T-helper 17 cell (primary cell): ENCODE measurements at places on chromosomes 7 and 10.

DNA sequence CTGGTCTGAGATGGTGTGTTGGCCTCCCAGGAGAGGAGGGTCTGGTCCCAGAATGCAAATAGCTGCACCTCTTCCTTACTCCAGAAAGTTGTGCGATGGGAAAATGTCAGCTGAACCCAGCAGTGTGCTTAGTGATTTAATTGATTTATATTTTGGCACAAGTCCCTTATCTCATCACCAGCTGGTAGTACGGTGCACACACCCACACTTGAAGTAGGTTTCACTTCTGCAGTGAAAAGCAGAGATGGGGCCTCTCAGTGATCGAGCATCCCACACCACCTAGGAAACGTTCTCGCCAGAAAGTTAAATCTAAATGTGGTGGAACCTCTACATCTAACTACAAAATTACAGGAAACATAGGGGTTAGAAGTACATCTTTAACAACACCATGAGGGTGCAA is 80.4 kb downstream of the UBE3C start:
- no peak for DNase-seq

- DNase-seq, result no peak
Measured at GRCh38 chr10:133162178-133162909, 2.3 kb downstream of the KNDC1 start.

GRCh38 chr10:67978749-67979148 is 94.3 kb downstream of the SIRT1 start:
- DNase-seq, result no peak

GRCh38 chr10:31584098-31584631 is 265.1 kb downstream of the ZEB1 start:
- no peak for DNase-seq

DNA sequence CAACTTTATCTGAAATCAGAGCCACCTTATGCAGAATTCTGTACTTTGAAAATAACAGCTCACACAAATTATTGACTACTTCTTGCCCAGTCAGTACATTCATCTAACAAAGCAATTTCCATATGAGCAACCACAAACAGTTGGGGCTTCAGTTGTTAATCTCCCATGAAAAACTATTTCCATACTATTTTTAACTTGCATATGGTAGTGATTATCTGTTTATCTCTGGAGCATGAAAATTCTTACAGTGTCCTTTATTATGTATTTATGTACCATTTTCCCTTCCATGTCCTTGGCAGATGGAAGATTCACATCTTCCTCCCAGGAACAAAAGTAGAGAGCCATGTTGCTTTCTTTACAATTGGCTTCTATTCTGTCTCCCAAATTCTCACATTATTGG is 285.7 kb downstream of the CRPPA start:
- no peak for DNase-seq

DNA sequence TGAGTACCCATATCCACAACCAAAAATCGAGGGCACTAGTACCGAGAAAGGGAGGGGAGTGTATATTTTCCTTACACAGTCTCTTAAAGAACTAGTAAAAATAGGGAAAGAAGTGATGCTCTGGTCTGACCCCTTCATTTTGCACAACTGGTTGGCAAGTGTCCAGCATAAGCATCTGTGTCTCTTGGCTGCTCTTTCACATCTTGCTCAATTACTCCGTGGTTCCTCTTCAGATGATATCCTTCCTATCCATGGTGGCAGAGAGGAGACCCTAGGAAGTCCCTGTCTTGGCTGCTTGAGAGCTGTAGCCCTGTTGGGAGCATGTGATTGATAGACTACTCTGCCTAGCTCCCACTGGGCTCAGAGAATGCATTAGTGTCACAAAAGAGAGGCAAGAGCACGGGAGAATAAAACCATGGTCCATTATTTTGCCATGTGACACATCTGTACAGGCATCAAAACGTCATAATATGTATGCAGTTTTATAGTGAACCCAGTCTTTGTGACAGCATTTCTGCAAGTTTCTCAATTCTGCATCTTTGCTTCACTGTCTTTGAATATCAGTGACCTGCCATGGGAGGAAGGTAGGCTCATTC is 111.8 kb upstream of the ANKRD1 start:
- no peak for DNase-seq

GRCh38 chr7:38187794-38188440 is 9.9 kb downstream of the STARD3NL start:
- DNase-seq, result no peak

GRCh38 chr7:104264285-104264684 is 56.5 kb upstream of the ORC5 start:
- no peak for DNase-seq

DNA sequence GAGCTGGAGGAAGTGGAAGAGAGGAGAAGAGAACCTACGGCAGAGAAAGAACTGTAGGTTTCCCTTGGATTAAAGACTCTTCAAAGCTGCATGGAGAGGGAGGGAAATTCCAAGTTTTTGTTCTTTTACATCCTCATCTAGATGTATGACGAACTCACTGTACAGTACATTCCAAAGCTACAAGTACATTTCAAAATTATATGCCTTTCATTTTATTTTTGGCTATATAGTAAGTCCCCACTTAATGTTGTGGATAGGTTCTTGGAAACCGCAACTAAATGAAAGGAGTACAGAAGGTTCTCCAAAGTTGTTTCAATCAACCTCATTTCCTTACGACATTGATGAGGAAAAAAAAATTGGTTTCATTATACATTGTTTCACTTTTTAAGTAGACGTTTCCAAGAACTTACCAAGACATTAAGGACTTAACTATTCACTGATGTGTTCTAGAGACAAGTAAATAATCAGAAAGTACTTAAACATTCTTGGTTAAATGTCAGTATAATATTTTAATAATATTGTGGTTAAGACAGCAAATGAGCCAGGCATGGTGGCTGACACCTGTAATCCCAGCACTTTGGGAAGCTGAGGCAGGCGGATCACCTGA is 16.1 kb upstream of the JMJD1C start:
- DNase-seq, result no peak

DNA sequence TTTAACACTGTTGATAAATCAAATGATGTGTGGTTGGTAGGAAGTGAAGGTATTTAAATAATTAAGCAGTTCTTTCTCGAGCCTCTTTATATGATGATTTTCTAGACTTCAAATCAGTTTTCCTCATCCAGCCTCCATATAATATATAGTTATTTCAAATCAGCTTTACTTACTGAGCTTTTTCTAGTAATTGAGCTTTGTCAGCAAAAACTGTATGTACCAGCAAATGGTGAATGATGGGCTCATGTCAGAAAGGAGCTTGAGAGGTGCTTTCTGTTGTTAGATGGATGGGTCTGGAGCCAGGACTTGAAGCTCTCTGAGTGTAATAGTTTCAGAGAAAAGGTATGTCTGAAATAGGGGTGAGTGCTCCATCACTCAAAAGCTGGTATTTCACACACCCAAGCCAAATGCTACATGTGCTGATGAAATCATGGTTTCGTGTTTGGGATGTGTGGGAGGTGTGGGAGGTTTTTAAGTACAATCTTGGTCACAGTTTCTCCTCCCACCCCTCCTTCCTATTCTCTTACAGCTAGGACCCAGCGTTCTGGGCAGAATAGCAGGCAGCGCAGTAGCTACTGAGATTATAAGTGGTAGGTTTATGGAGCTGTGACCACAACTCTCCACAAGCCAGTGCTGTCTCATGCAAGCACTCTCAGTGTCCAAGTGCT is 55.8 kb downstream of the LRMDA start:
- DNase-seq, result no peak

DNA sequence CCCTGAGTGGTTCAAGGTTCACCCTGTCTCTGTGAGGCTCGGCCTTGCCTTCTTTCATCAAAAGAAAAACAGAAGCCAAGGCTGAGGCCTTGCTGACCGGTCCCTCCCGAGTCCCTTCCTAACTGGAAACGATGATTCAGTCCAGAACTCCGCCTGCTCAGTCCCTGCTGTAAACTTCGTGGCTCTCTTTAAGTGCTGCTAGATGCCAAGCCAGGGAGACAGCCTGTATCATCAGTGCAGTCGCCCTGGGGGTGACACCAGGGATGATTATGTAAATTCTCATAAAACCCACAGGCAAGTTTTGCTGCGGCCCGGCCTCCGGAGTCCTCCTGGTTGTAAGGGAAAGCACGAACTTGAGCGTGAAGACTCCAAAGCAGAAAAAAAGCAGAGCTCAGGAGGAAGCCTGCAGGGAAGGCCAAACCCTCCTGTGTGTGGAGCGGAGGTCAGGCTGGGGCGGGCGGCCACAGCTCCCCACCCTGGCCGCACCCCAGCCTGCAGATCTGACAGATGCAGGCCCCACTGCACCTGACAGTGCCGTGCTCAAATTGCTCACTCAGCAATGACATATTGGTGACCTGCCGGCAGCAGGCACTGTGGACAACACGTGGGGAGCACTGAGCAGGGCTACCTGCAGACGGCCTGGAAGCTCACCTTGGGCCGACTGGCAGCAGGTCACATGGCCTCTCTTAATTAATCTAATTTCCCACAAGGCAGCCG is 123.4 kb downstream of the DYNC2I1 start:
- DNase-seq, result no peak

- no peak for DNase-seq
Measured at GRCh38 chr7:142583446-142583845, 165.8 kb upstream of the PRSS1 start.
